Transverse colon (tissue), 4 donors: ENCODE measurements at places on chromosomes 4 and X. TPM values are rescaled to one million over a fixed set of nuclear protein-coding genes. Genes with fewer than 3 reads are reported as not detected.

The CLGN gene
- total RNA-seq: 1.5 TPM

GRCh38 chr4:77052352-77052751, 23.4 kb downstream of the CCNI start:
- peak; percentile 71 for DNase-seq

The CCDC158 gene
- not detected for total RNA-seq

GRCh38 chr4:8745826-8746225, 125.8 kb downstream of the HMX1 start:
- DNase-seq: no peak
